ENCODE measurements at places on chromosomes 7 and 10. TPM values are rescaled to one million over a fixed set of nuclear protein-coding genes. Genes with fewer than 3 reads are reported as not detected.
A peak's percentile ranks its signal among the peaks of the same experiment; 100 is the strongest.

Gene RAMP3
- 10.4 TPM for polyA plus RNA-seq

Gene SPOCK2
- polyA plus RNA-seq: 150 TPM

Gene ADCY1
- polyA plus RNA-seq: 3.8 TPM

Gene RAB19
- polyA plus RNA-seq: 2.4 TPM

Gene MUC3A
- polyA plus RNA-seq: 0.25 TPM

Gene KLLN
- 1.5 TPM for polyA plus RNA-seq

Gene OR2A5
- not detected for polyA plus RNA-seq

Gene CALD1
- 244 TPM for polyA plus RNA-seq

GRCh38 chr10:3772361-3773171, 12.4 kb downstream of the KLF6 start:
- no peak for DNase-seq

DNA sequence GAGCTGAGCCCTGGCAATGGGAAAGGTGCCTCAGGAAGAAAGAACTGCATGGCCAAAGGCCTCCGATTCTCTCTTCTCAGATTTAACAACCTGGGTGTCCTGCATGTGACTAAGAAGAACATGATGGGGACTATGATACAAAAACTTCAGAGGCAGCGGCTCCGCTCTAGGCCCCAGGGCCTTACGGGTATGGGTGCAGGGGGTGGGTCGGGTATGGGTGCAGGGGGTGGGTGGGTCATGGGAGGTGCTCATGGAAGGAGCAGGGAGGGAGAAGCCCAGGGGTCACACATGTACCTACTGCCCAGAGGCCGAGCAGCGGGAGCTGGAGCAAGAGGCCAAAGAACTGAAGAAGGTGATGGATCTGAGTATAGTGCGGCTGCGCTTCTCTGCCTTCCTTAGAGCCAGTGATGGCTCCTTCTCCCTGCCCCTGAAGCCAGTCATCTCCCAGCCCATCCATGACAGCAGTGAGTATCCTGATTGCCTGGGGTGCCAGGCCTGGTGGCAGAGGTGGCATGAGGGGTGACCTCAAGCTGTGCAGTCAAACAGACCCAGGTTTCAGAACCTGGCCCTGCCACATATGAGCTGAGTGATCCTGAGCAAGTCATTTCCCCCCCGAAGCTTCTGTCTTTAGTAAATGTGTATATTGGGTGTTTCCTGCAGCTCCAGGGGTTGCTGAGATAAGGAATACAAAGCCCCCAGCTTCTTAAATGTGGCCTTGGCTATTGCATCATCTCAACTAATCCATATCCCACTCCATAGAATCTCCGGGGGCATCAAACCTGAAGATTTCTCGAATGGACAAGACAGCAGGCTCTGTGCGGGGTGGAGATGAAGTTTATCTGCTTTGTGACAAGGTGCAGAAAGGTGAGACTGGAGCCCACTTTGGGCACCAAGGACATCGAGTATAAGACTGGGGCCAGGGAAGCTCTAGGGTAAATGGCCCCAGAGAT, 2.0 kb downstream of the NFKB2 start:
- DNase-seq: no peak

DNA sequence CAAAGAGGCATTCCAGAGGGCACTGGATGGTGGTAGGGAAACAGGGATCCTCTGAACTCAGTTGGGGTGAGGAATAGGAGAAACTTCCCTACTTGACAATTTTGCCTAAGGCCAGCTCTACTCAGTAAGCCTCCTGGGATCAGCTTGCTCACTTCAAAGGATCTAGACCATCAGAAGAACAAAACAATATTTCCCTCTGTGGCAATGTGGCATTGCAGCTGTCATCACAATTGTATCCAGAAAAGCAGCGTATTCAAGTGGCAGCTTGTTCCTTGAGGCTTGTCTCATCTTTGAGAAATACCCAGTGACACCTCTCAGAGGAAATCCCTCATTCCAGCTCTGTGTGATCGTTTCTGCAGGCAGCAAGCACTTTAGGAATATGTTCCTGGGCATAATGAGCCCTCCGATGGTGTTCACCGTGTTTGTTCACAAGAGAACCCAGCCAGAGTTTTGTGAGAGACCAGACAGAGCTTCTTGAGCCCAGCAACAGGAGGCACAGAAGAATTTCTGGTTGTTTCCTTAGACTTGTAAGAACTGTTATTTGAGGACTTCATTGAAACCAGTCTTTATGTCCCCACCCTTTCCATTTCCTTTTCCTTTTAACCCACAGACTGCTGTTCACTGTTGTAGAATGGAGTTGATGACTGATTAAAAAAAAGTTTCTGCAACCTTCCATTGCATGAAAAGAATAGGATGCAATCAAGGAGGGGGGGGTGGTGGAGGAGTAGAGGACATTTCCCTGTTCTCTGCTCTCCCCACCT, 747.3 kb downstream of the LRMDA start:
- no peak for DNase-seq

DNA sequence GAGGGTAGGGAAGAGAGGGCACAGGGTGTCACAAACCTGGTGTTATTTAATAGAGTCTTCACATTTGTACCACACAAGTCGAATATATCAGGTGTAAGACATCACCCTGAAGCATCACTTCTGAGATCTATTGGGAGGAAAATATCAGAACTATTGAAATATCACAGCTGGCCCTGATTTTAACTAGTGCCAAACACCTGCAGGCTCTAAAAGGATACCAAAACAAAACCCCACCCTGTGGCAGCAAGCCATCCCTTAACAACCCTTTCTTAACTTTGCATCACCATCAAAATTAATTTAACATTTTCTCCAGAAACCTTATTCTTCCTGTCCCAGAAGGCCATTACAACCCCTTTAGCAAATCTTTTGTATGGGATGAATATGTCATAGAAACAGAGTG, 365.4 kb downstream of the SUGCT start:
- no peak for DNase-seq

- no peak for DNase-seq
Measured at GRCh38 chr10:127142136-127142535, 54.3 kb downstream of the INSYN2A start.

- no peak for DNase-seq
Measured at GRCh38 chr10:52232561-52233350, 81.3 kb upstream of the DKK1 start.

- no peak for DNase-seq
Measured at GRCh38 chr7:20310963-20311742, 19.5 kb upstream of the ITGB8 start.

GRCh38 chr7:139861803-139862202, 32.7 kb downstream of the TBXAS1 start:
- no peak for DNase-seq

- peak; percentile 4 for DNase-seq
Measured at GRCh38 chr7:106216517-106216922, 68.3 kb downstream of the NAMPT start.

DNA sequence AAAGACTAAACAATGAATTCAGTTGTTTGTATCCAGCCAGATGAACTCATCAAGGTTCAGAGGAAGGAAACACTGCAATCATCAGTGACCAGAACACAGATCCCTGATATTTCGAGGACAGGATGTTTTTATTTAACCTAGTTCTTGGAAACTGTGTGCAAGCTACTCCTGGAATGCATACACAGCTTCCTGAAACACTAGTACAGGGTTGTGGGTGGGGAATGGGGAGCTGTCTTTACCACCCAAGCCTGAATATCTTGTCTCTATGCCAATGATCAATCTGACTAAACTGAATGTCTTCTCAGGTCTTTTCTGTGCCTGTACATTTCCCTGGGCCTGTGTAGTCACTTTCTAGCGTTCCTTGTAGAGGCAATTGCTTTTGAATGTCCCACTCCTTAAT, 374.6 kb downstream of the CALN1 start:
- no peak for DNase-seq

DNA sequence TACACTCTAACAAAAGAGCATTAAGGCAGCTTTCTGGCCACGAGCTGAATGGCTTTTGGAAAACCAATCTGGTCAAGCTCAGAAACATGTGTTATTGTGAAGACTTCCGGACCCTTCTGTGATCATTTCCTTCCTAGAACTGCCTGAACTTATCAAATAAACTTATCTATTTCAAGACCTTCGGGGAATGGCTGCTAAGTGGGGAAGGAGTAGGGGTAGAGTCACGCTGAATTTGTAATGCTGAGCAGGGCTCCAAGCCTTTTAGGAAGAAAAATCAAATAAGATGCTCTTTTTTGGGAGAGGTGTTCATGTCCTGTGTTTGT, 56.6 kb downstream of the PAPSS2 start:
- no peak for DNase-seq

DNA sequence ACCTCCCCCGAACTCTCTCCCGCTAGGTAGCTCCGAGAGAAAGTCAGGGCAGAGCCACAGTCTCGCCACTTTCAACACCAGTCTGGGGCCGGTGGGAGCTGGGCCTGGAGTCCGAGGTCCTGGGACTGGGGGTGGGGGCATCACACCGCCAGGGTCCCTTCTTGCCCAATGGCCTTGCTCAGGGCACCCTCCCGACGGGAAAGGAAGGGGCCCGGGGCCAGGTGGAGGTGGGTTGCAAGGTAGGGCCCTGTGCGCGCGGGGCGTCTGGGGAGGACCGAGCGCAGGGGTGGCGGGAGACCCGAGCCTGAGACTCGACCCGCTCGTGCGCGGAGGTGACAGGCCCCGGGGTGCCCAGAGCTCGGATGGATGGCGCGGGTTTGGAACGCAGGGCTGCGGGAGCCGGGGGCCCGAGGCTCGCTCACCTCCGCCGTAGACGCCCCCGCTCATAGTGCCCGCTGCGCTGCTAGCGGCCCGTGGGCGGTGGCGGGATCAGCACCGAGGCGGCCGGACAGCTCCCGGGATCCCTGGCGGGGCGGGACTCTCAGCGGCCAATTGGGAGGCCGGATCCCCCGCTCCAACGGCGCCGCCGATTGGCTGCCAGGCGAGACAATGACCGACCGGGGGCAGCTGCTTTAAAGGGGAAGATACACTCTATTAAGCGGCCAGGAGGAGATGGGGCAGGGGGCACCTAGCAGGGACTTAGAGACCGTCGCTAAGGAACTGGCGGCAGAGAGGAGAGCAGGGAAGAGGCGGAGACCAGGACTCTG, at the start of gene ACTL6B:
TSS of gene ACTL6B (minus strand) at position 541 of the 767 bp plus-strand sequence. CDS start at position 447, 94 bp downstream.
- no peak for DNase-seq

DNA sequence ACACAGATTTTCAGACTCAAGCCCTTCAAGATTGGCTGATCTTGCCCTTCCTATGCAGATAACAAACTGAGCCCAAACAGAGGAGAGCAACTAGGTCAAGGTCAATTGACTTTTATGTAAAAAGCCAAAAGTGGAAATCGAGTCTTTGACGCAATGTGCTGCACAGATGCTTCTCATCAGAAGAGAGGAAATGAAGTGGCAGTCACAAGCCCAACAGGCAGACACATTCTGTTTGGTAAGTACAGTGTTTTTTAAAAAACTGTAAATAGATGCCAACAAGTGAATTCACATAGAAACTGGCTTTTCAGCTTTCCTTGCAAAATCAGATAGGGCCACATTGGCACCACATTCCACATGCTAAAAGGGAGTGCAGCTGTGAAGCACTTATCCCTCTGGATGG, 606.6 kb downstream of the KCNMA1 start:
- DNase-seq: no peak

DNA sequence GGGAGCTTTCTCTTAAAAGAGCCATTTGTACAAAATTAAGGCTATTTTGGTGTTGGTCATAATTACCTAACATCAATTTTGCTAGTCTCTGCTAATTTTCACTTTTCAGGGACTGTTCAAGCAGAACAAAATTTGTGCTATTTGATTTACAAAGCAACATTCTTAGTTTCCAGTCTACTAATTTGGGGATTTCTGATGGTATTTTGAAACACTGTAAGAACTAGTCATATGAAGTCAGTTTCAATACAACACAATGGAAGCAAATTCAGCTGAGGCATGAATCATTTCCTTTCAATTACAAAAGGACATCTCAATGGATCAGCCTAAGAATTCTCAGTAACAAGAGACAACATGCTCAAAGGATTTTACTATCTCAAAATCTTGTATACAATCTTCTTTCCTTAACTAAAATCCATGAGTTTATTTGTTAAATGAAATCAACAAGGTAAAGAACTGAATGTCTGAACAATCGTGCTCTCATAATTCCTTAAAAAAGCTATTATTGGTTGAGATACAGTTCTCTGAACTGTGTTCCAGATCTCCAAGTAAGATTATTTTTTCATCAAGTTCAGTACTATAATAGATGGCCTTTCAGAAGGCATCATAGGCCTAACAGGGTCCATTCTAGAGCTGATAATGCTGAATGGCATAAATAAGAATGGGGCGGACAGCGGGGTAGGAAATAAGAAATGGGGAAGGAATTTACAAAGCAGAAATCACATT, 144.6 kb downstream of the NRCAM start:
- DNase-seq: no peak

DNA sequence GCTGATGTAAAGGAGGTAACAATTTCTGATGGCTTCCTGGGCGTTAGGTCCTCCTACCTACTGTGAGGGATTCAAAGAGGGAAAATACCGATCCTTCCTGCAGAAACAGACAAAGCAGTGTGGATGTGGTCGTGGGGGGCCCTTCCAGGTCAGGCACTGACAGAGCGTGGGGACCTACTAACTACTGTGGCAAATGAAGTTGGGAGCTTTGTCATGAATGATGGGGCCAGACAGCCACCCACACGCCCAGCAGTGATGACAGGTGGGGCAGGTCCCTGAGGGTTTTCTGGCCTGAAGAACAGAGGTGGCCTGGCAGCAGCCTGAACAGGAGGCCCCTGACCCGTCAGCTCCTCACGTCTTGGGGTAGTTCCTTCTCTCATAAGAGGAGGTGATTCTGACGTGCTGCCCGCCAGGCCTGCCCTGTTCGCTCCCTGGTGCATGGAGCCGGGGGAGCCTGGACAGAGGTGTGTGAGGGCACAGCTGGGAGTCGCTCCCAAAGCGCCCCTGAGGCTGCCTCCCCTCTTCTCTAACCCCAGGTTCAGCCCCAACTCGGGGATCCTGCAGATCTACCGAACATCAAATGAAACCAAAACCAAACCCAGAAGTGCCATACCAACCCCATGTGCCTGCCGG, 4.2 kb downstream of the ATP6V0E2 start:
- no peak for DNase-seq

- DNase-seq: no peak
Measured at GRCh38 chr10:21599582-21599981, 65.5 kb downstream of the MLLT10 start.

DNA sequence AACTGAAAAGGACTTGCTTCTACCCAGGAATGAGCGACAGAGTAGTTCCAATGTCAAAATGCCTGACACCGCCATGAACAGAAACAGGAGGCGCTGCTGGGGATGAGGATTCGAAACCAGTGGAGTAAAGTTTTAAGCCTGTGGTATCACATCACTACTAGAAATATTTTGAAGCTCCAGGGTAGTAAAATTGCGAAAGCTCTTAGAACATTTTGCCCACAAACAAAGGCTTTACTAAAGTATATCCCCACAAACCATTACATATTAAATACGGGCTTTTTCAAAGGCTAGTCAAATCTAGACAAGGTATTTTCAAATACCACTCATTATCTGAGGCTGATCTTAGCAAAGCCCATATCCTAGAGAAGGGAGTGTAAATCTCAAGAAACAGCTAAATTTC, 2.4 kb downstream of the PRDX3 start:
- no peak for DNase-seq

GRCh38 chr10:5805711-5806110, 7.5 kb downstream of the GDI2 start:
- no peak for DNase-seq

GRCh38 chr10:99292159-99292558, 37.0 kb upstream of the CNNM1 start:
- no peak for DNase-seq
